ENCODE measurements at places on chromosomes 13 and 19. TPM values are rescaled to one million over a fixed set of nuclear protein-coding genes. Genes with fewer than 3 reads are reported as not detected.

Gene ZNF99
- total RNA-seq, result 0.39 TPM

Gene ZNF547
- 3.9 TPM for total RNA-seq

Gene ZNF491
- 3.5 TPM for total RNA-seq

Gene PDX1
- total RNA-seq, result not detected

Gene SETDB2
- 7.9 TPM for total RNA-seq

Gene CRB3
- total RNA-seq, result 0.65 TPM

Gene ZNF667
- 4.3 TPM for total RNA-seq

Gene ARHGAP33
- total RNA-seq, result 14.5 TPM

Gene ZNF444
- 17.8 TPM for total RNA-seq

Gene CGB3
- not detected for total RNA-seq

All from placental epithelial cell (primary cell).